ENCODE measurements at places on chromosomes 13 and 19. TPM values are rescaled to one million over a fixed set of nuclear protein-coding genes. Genes with fewer than 3 reads are reported as not detected.

The SIGLEC5 gene
- not detected for total RNA-seq

The ZNF611 gene
- total RNA-seq, result 13.9 TPM

The RNF17 gene
- not detected for total RNA-seq

The CAMSAP3 gene
- total RNA-seq, result not detected

The EFNB2 gene
- 2.2 TPM for total RNA-seq

The FFAR1 gene
- total RNA-seq, result not detected

The PCDH8 gene
- not detected for total RNA-seq

The FFAR3 gene
- total RNA-seq, result not detected

The SIGLEC12 gene
- not detected for total RNA-seq

The ICAM5 gene
- 1.8 TPM for total RNA-seq

The OR10H1 gene
- not detected for total RNA-seq

The WDR88 gene
- not detected for total RNA-seq

The BEST2 gene
- total RNA-seq, result not detected

The LGALS16 gene
- not detected for total RNA-seq

The RDH8 gene
- not detected for total RNA-seq

The ZNF439 gene
- 6.7 TPM for total RNA-seq

The ZNF835 gene
- total RNA-seq, result 0.44 TPM

The SHISA2 gene
- total RNA-seq, result not detected

The CRX gene
- not detected for total RNA-seq

The KLK6 gene
- total RNA-seq, result not detected

The IZUMO2 gene
- not detected for total RNA-seq

The CILP2 gene
- total RNA-seq, result 0.11 TPM

The TUBA3C gene
- not detected for total RNA-seq

The OR7E24 gene
- not detected for total RNA-seq

The ZSCAN5B gene
- total RNA-seq, result not detected

The CPAMD8 gene
- total RNA-seq, result 1.5 TPM

The SIGLEC8 gene
- not detected for total RNA-seq

The CEACAM5 gene
- total RNA-seq, result not detected

The MED29 gene
- total RNA-seq, result 15.2 TPM

The ZNF547 gene
- 3.2 TPM for total RNA-seq

The UBXN6 gene
- total RNA-seq, result 106 TPM

The IGFLR1 gene
- total RNA-seq, result 0.62 TPM

The RFPL4A gene
- not detected for total RNA-seq

The CEACAM20 gene
- total RNA-seq, result not detected

The MRPL54 gene
- 39.9 TPM for total RNA-seq

The UBE2L5 gene
- total RNA-seq, result not detected
